ENCODE measurements at places on chromosomes 4 and X. TPM values are rescaled to one million over a fixed set of nuclear protein-coding genes. Genes with fewer than 3 reads are reported as not detected.

DNA sequence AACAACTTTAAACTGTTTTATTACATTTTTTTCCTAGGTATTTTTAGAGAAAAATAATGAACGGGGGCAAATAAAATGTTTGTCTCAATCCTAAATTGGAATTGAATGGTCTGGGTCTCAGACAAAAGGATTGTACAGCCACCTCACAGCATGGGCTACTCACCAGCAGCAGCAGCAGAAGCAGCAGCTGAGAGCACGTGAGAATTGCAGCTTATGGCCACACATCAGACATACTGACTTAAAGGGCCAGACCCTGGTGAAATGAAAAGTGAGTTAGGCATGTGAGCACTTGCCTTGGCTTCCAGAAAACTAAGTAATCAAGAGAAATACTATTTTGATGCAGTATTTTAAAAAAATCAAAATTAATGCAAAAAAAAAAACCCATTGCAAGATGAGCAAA lies 56.6 kb downstream of the AASDH start:
- no peak overlapping the region for H3K4me3 ChIP-seq
- no peak overlapping the region for H3K27ac ChIP-seq
- DNase-seq, result no peak
- H3K4me1 ChIP-seq, result no peaks in the 10 kb centered on the region

GRCh38 chrX:109399831-109400230 lies 82.1 kb downstream of the GUCY2F start:
- H3K27me3 ChIP-seq, result no peaks in the 10 kb centered on the region
- H3K4me1 ChIP-seq, result no peaks in the 10 kb centered on the region
- no peak overlapping the region for H3K4me3 ChIP-seq
- no peak for DNase-seq
- H3K27ac ChIP-seq, result no peak overlapping the region
- no peaks in the 10 kb centered on the region for H3K36me3 ChIP-seq

- H3K27ac ChIP-seq, result no peak overlapping the region
- H3K4me3 ChIP-seq, result no peak overlapping the region
- no peaks in the 10 kb centered on the region for H3K4me1 ChIP-seq
- H3K36me3 ChIP-seq, result no peaks in the 10 kb centered on the region
- H3K27me3 ChIP-seq, result no peaks in the 10 kb centered on the region
Measured at GRCh38 chr4:102137217-102137616, 208.1 kb downstream of the SLC39A8 start.

DNA sequence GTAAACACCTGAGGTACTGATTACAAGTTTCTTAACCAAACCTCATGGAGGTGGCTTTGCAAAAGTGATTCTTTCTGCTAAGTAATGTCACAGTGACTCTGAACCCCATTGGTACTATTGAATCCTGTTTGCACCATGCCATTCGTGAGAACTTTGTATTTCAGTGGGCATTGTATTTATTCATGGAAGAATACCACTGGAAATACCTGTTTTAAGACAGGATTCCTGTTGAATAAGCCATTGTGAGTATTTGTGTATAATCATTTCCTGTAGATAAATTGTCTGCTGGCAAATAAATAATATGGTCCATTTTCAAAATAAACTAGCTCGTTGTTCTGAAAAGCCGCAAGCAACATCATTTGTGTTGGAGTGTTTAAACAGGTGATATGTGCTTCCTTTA lies 136.4 kb upstream of the GUCY1A1 start:
- H3K36me3 ChIP-seq, result no peaks in the 10 kb centered on the region
- no peaks in the 10 kb centered on the region for H3K27me3 ChIP-seq
- H3K27ac ChIP-seq, result no peak overlapping the region
- H3K4me1 ChIP-seq, result no peaks in the 10 kb centered on the region
- no peak overlapping the region for H3K4me3 ChIP-seq

- DNase-seq, result no peak
- no peaks in the 10 kb centered on the region for H3K4me1 ChIP-seq
- no peak overlapping the region for H3K4me3 ChIP-seq
- no peak overlapping the region for H3K27ac ChIP-seq
- H3K27me3 ChIP-seq, result no peaks in the 10 kb centered on the region
Measured at GRCh38 chrX:63327788-63328187, 23.3 kb downstream of the SPIN4 start.

GRCh38 chr4:170425521-170426143 lies 335.9 kb upstream of the AADAT start:
- H3K4me1 ChIP-seq, result no peaks in the 10 kb centered on the region
- H3K27ac ChIP-seq, result no peak overlapping the region
- H3K4me3 ChIP-seq, result no peak overlapping the region
- H3K27me3 ChIP-seq, result no peaks in the 10 kb centered on the region
- no peak for DNase-seq

DNA sequence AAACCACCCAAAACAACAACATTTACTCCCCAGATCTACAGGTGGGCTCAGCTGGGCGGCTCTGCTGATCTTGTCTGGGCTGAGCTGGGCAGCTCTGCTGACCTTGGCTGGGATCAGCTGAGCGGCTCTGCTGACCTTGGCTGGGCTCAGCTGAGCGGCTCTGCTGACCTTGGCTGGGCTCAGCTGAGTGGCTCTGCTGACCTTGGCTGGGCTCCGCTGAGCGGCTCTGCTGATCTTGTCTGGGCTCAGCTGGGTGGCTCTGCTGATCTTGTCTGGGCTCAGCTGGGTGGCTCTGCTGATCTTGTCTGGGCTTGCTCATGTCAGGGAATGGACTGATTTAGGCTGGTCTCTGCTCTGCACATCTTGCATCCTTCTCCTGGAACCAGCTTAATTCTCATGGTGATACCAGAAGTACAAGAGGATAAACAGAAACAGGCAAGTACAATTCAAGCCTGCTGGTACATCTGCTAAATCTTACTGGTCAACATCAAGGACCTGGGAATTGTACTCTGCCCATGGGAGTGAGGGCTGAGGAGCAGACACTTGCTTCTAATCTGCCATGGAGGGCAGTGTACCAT lies 248.5 kb upstream of the PSAPL1 start:
- H3K4me1 ChIP-seq, result no peaks in the 10 kb centered on the region
- H3K27me3 ChIP-seq, result no peaks in the 10 kb centered on the region
- no peak overlapping the region for H3K4me3 ChIP-seq
- H3K36me3 ChIP-seq, result no peaks in the 10 kb centered on the region

GRCh38 chr4:8556341-8557150 lies 23.6 kb upstream of the GPR78 start:
- no peaks in the 10 kb centered on the region for H3K4me1 ChIP-seq
- H3K27ac ChIP-seq, result no peak overlapping the region
- no peak overlapping the region for H3K4me3 ChIP-seq
- no peaks in the 10 kb centered on the region for H3K36me3 ChIP-seq

DNA sequence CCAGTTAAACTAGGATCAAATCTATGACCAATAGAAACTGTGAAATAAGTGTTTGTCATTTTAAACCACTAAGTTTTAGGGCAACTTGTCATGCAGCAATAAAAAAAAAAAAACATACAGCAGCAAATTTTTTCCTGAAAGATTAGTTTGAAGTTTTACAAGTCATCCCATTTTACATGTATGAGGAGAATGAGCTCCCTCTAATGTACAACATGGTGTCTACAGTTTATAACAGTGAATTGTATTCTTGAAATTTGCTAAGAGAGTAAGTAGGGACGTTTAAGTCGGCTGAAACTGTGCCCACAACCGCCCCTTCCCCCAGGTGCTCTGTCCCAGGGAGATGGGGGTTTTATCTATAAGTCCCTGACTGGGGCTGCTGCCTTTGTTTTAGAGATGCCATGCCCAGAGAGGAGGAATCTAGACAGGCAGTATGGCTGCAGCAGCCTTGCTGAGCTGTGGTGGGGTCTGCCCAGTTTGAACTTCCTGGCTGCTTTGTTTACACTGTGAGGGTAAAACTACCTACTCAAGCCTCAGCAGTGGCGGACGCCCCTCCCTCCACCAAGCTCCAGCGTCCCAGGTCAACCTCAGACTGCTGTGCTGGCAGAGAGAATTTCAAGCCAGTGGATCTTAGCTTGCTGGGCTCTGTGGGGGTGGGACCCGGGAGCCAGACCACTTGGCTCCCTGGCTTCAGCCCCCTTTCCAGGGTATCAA lies 499.3 kb upstream of the CT83 start:
- H3K4me3 ChIP-seq, result no peak overlapping the region
- no peaks in the 10 kb centered on the region for H3K27me3 ChIP-seq
- H3K27ac ChIP-seq, result no peak overlapping the region
- no peaks in the 10 kb centered on the region for H3K36me3 ChIP-seq
- no peaks in the 10 kb centered on the region for H3K4me1 ChIP-seq

DNA sequence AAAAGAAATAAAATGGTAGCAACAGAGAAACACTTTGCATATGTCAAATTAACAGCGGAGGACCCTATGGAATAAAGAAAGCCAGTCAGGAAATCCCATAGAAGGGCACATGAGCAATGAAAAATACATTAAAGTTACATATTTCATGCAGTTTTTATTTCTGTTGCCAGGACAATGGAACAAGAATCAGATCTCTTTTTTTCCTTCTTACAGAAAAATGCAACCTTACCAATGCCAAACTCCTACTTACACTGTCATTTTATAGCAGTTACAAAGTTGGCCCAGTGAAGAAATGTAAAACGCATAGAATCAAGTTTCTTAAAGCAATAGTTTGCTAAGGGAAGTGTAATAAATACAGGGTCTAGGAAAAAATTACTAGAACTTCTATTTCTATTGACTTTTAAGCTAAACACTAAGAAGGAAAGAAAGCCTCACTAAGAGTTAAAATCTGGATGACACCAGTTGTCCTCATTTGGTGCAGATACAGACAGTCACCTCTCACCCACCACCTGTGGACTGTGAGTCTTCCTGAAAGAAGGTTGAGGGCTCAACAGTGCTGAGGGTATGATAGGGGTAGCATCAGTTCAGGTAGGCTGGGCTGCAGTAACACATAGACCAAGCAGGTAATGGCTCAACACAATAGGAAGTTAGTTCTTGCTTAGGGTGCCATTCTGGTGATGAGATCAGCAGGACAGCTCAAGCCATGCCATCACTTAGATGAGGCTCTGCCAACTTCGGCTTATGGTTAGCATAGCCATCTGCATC lies 224.6 kb downstream of the ANAPC10 start:
- no peaks in the 10 kb centered on the region for H3K4me1 ChIP-seq
- no peaks in the 10 kb centered on the region for H3K27me3 ChIP-seq
- DNase-seq, result no peak
- no peak overlapping the region for H3K27ac ChIP-seq

DNA sequence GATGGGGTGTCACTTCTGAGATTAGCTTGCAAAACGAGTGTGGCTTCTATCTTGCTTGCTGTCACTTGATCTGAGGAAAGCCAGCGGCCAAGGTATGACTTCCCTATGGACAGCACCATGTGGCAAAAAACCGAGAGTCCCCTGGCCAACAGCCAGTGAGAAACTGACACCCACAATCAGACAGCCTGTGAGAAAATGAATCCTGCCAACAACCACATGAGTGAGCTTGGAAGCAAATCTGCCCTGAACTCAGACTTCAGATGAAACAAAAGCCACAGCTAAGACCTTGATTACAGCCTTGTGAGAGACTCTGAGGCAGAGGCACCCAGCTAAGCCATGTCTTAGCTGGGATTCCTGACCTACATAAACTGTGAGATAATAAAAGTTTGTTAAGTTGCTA lies 45.5 kb downstream of the PPP1R2C start:
- no peaks in the 10 kb centered on the region for H3K36me3 ChIP-seq
- no peaks in the 10 kb centered on the region for H3K4me1 ChIP-seq
- no peak overlapping the region for H3K4me3 ChIP-seq
- no peaks in the 10 kb centered on the region for H3K27me3 ChIP-seq
- H3K27ac ChIP-seq, result no peak overlapping the region
- no peak for DNase-seq

GRCh38 chr4:141132709-141133145 lies 542 bp downstream of the RNF150 start:
- peaks cover 12% of the 10 kb centered on the region for H3K4me1 ChIP-seq
- H3K27ac ChIP-seq, result no peak overlapping the region
- DNase-seq, result no peak
- peaks cover 31% of the 10 kb centered on the region for H3K27me3 ChIP-seq

GRCh38 chrX:50905334-50905733 lies 5.2 kb upstream of the BMP15 start:
- no peaks in the 10 kb centered on the region for H3K36me3 ChIP-seq
- no peak for DNase-seq
- H3K4me3 ChIP-seq, result no peak overlapping the region
- H3K4me1 ChIP-seq, result no peaks in the 10 kb centered on the region
- no peaks in the 10 kb centered on the region for H3K27me3 ChIP-seq
- no peak overlapping the region for H3K27ac ChIP-seq

- H3K27me3 ChIP-seq, result no peaks in the 10 kb centered on the region
- no peaks in the 10 kb centered on the region for H3K4me1 ChIP-seq
Measured at GRCh38 chr4:145785391-145786008, 105.6 kb downstream of the C4orf51 start.

- DNase-seq, result no peak
- H3K27ac ChIP-seq, result no peak overlapping the region
Measured at GRCh38 chr4:101651778-101652177, 138.8 kb upstream of the BANK1 start.

- H3K36me3 ChIP-seq, result no peaks in the 10 kb centered on the region
- no peak for DNase-seq
- H3K27ac ChIP-seq, result no peak overlapping the region
- H3K4me1 ChIP-seq, result no peaks in the 10 kb centered on the region
Measured at GRCh38 chr4:164529058-164529457, 224.9 kb upstream of the SMIM31 start.

DNA sequence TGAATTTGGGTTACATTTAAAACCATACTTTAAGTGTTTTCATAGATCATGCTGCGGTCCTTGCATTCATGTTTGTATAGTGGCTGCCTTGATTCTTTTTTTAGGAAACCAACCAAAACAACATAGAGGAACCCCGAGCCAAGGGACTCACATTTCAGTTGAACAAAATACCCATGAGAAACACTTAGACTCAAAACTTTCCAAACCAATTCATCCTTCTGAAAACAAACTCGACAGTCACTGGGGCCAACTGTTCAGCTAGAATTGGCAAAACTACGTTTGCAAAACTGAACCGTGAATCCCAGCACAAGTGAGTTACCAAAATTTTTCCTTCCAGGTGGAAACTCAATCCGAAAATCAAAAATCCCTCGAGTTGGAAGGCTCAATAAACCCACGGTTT lies 1.4 kb downstream of the ADGRA3 start:
- H3K36me3 ChIP-seq, result no peaks in the 10 kb centered on the region
- H3K4me1 ChIP-seq, result no peaks in the 10 kb centered on the region
- peaks cover 12% of the 10 kb centered on the region for H3K27me3 ChIP-seq
- H3K4me3 ChIP-seq, result no peak overlapping the region

DNA sequence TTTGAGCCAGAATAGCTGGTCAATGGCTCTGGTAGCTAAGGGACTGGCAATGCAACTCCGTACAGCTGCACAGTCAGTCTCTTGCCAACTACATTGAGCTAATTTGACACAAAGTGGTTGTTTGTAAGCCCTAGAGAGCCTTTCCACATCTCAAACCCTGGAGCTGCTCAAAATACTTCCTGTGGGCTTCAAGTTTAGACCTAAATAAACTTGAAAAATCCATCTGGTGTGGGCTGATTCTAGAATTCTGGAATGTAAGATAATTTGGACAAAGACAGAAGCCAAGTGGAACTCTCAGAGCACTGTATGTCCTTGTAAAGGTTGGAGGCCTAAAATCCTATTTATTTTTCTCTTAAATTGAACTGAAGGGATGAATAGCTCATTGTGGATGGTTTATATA lies 380.8 kb downstream of the SPRY1 start:
- no peak overlapping the region for H3K27ac ChIP-seq
- no peaks in the 10 kb centered on the region for H3K27me3 ChIP-seq
- no peak for DNase-seq
- no peaks in the 10 kb centered on the region for H3K4me1 ChIP-seq
- H3K36me3 ChIP-seq, result no peaks in the 10 kb centered on the region
- H3K4me3 ChIP-seq, result no peak overlapping the region

Gene SULT1B1
- 4.4 TPM for total RNA-seq

Gene FGF16
- not detected for total RNA-seq

Gene ADH6
- not detected for total RNA-seq

Gene CBR4
- total RNA-seq, result 8.5 TPM

Gene SPANXN4
- total RNA-seq, result not detected

Gene TRIM61
- total RNA-seq, result 0.25 TPM

Gene CFP
- total RNA-seq, result 13.9 TPM

Gene CYTL1
- 0.54 TPM for total RNA-seq

Gene FATE1
- total RNA-seq, result not detected

Gene UGT8
- total RNA-seq, result not detected

Gene MAGEA4
- not detected for total RNA-seq

All from CD4-positive, CD25-positive, alpha-beta regulatory T cell (primary cell).